Midbrain (tissue), 1 donor: ENCODE measurements at places on chromosomes 6 and 20.

GRCh38 chr6:35370124-35370741, 27.9 kb downstream of the PPARD start:
- DNase-seq, result peak; percentile 21

GRCh38 chr6:147257760-147258159, 53.5 kb downstream of the STXBP5 start:
- no peak for DNase-seq

GRCh38 chr6:4412488-4412887, 277.1 kb upstream of the ECI2 start:
- DNase-seq, result no peak

DNA sequence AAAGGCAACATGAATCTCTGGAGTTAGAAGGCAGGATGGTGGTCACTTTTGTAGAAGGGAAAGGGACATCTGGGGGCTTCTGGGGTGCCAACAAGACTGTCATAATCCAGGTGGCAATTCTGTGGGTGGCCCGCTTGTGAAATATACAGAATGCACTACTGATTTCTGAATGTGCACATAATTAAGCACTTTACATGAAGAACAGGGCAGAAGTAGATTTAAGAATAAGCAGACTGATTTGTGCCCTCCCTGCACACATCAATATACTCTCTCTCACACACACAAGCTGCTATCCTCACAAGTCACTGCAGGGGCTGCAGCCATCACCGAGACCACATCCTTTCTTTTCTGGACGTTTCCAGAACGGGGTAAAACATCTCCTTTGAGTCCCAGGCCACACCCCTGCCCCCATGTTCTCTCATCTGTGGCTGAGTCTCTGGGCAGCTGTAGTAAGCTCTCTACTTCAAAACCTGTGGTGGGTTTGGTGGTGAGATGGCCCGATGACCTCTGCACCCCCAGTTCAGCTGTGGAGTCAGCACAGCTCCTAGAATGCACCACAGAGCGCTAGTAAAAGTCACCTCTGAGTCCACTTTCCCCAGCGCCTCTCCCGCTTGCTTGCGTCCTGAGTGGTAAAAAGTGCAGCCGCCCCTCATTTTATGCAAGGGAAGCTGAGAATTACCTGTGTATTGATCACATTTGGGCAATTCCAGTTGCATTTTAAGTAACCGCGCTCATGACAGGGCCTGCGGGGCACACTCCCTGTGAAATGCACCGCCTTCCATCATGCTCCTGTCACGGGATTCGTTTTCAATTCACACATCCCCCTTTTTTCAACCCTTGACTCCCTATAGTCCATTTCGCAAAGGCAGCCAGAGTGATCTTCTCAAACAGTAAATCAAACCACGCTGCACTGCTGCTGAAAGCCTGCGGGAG, 115.5 kb downstream of the NFATC2 start:
- DNase-seq, result no peak

DNA sequence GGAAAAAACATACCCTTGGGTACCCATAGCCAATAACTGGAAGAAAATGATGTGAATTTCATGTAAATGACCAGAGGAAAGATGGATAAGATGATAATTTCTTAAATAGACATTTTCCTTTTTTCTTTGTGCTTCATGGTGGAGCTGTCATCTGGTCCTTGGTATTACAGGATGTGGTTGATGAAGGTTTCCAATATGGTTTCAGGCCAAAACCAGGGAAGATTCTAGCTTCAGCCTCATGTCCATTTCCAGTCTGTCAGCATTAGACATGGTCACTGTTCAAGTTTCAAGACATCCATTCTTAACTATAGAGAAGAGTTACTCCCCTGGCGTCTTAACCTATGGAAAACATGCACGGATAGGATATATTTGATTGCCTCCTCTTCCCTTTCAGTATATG, 63.6 kb downstream of the SSR1 start:
- no peak for DNase-seq

- DNase-seq, result no peak
Observed at GRCh38 chr20:58703765-58704371, 11.3 kb downstream of the NPEPL1 start.

DNA sequence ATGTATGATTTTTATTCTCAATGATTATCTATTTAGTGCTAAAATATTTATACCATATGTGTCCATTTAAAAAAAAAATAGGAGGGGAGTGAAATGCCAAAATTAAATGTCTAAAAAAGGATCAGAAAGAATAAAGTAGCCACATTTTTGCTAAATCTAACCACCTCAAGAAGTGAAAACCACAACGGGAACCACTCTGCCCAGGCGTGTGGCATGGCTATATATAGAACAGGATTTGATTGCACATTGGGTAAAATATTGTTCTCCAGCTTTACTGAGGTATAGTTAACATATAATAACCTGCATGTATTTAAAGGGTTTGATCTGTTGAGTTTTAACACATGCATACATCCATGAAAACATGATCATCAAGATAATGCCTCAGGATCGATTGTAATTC, 19.0 kb upstream of the AFDN start:
- DNase-seq, result no peak
